GM19239 (cell line): ENCODE measurements at places on chromosomes 12 and 14.

DNA sequence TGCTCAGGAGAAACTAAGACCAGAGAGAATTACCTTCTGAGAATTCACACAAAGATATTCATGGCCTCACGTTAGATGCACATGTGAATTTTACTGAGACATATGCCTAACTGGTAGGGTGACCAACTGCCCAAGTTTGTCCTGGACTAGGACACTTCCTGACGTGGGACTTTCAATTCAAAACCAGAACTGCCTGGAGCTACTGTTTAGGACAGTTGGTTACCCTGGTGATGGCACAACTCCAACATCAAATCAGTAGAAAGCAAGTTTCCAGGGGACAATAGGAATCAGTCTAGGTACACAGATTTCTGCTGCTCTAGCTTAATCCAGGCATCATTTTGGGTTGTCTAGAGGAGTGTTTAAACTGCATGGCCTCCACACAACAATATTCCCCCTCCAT, 178.7 kb downstream of the GXYLT1 start:
- no peak for DNase-seq

- no peak for DNase-seq
Measured at GRCh38 chr12:9701380-9702154, 31.3 kb downstream of the CLECL1 start.

- DNase-seq: no peak
Measured at GRCh38 chr12:104515899-104516298, 59.2 kb downstream of the CHST11 start.

GRCh38 chr12:26891704-26892103, 46.1 kb downstream of the INTS13 start:
- no peak for DNase-seq

- no peak for DNase-seq
Measured at GRCh38 chr12:100267603-100268281, 765 bp downstream of the SCYL2 start.

DNA sequence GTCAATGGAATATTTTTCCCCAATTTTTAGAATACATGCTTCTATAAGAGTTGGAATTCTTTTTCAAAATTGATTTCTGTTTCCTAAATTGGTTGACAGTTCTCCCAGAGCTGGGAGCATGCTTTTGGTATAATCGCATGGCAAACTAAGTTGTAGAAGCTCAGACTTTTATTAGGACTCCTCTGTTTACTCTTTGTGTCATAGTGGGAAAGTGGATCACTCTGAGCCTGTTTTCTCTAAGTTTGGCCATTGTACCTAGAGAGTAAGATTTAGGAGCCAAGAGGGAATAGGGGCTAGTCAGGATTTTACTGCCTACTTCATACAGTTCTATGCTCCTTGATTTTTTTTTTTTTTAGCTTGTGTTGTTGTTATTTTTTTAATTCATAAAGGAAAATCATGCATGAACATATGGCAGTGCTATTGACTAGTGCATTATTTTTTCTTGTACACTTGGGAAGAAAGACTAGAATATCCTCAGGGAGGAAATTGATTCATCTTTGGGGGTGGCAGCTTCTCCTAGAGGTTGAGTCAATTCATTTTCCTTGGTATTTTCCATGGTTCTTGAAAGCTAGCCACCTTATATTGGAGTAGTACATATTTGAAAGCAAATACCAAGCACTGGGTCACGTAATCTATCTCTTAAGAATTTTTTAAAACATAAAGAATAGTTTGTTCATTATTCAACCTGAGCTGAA, 77.7 kb upstream of the TRAF3 start:
- no peak for DNase-seq

GRCh38 chr14:58401587-58401986, 5.9 kb downstream of the TOMM20L start:
- DNase-seq: no peak

- no peak for DNase-seq
Measured at GRCh38 chr14:90758959-90759358, 57.3 kb downstream of the TTC7B start.

- no peak for DNase-seq
Measured at GRCh38 chr14:49960453-49960852, 67.6 kb downstream of the ARF6 start.

- no peak for DNase-seq
Measured at GRCh38 chr14:58002618-58003017, 136.7 kb upstream of the SLC35F4 start.

DNA sequence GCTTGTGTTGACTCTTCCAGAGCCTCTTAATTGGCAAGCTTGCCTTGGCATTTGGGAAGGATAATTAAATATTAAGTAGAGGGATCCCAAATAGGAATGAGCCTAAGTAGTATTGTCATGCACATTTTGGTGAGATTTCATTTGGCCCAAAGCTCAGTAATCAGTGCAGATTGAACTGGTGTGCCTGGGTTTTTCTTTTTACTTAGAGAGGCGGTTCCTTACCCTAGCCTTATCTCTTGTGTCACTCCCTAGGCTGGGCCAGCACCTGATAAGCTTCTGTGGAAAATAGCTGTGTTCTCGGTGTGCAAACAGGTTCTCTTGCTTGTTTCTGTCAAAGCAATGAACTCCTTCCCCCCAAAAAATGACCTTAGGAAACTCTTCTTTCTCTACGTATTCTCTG, 9.3 kb upstream of the B4GALNT3 start:
- DNase-seq: no peak

GRCh38 chr12:54463034-54463433, 10.4 kb downstream of the GTSF1 start:
- DNase-seq: no peak

- no peak for DNase-seq
Measured at GRCh38 chr14:72737560-72737943, 156.3 kb downstream of the DPF3 start.
